Fibroblast of villous mesenchyme (primary cell): ENCODE measurements at places on chromosomes 12 and 14.

DNA sequence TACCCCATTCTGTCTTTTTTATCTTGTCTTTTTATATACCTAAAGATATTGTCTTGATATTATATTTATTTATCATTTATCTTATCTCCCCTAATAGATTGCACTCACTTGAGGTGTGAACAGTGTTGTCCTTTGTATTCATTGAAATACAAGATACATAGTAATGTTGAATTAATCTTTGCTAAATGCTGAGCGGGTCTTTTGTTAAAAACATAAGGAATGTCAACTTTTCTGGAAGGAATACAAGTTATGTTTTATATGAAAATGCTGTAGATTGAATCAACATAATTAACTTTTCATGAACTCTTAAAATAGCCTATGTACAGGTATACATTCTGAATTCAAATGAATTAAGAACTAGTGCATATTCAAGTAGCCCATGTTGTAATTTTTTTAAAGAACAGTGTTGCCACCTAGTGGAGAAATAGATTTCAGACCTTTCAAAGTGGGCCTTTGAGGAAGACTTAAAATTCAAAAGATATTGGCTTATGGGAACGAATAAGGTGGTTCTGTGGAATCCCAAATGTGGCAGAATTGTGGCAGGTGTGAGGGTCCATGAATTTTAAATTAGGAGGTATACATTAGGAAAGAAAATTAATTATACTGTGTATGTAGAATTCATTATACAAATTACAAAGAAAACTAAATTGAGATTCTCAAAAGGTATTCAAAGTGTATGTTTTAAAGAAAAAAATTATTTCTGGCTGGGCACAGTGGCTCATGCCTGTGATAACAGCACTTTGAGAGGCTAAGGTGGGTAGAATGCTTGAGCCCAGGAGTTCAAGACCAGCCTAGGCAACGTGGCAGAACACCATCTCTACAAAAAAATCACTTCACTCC is 19.1 kb downstream of the BBOF1 start:
- peak; percentile 75 for DNase-seq

DNA sequence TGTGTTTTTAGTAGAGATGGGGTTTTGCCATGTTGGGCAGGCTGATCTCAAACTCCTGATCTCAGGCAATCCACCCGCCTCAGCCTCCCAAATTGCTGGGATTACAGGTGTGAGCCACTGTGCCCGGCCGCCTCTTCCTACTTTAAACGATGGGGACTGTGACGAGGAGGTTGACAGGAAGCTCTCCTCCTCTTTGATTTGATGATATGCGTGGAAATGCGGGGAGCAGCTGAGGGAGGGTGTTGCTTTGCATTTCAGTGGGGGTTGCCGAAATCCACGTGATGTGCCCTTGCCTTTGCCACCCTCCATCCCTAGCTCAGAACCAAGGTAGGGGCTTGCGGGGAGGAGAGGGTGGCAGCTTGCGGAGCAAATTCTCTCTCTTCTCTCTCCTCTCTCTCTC is 189.6 kb downstream of the AACS start:
- DNase-seq: no peak

GRCh38 chr12:82919388-82920054 is 232.8 kb downstream of the TMTC2 start:
- no peak for DNase-seq

GRCh38 chr14:52269100-52269499 is 1.6 kb downstream of the PTGDR start:
- no peak for DNase-seq

GRCh38 chr12:92412856-92413255 is 267.2 kb upstream of the BTG1 start:
- DNase-seq: no peak

DNA sequence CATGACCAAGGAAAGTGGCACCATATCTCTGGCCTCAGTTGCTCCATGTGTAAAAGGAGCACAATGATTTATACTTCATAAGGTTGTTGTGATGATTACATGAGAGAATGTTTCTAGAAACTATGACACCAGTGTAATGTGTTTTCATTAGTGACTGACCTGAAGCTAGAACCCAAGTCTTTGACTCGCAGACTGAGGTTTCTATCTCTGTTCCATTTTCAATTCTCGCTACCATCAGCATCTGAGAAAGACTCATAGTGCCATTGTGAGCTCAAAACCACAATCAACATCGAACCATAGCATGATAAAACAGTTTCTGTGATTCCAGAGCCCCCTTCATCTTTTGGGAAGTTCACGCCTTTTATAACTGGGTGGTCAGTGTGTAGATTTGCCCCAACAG is 53.8 kb downstream of the STAB2 start:
- DNase-seq: no peak

- no peak for DNase-seq
Measured at GRCh38 chr12:66775871-66776270, 97.0 kb upstream of the GRIP1 start.

DNA sequence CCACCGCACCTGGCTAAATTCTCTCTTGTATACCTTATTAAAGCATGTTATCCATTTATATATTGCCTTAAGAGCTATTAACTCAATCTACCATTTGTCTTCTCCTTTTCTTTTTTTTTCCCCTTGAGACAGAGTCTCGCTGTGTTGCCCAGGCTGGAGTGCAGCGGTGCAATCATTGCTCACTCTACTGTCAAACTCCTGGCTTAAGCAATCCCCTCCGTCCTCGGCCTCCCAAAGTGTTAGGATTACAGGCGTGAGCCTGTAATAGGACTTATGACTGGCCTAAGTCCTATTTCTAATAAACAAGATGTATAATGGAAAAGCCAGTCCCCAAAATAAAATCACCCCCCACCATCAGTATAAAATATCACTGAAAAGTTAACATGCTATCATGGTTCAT is 14.4 kb downstream of the SNX6 start:
- no peak for DNase-seq

GRCh38 chr12:12171991-12172511 is 94.8 kb downstream of the LRP6 start:
- DNase-seq: peak; percentile 69

DNA sequence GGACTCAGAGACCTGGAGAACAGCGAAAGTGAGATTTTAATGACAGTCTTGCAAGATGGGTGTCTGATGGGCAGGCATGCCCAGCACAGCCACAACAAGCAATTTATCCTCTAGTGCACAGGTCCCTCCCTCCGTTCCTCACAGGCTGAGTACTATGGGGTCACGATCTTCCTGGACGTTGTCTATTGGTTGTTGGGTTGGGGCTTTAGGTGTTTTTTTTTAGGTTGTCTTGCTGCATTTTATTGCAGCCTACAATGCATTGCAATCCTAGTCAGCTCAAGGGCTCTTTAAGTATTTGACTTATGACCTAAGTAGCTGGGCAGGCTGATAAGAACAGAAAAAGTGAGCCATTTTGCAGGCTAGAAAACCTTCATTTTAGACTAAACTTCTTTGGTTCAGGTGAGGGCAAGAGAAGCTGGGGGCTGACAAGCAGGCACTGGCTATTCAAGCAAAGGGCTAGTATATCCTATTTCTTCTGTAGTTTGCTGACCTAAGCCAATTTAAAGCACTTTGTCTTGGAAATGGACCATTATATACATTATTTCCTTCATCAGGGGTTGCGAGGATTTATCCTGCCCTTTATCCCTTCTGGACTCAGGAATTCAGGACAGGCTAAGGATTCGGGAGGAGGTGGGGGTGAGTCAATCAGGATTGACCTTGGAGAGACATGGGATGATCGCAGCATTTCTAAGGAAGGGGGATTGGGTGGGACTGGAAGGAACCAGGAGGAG is 6.0 kb downstream of the KRT7 start:
- DNase-seq: no peak

DNA sequence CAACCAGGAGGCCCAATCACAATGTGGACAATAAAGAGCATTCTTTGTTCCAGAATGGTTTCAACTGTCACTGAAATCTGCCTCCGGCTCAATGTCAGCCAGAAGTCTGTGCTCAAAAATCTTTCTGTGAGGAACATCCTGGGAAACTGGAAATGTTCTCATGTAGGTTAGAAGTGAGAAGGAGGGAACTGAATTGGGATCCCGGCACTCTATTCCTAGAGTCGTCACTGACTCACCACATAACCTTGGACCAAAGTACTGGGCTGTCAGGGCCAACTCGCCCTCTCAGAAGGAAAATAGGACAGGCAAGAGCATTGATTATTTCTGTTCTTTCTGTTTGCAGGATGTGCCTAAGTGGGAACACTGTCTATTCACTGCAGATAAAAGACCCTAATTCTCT is 57.6 kb downstream of the PRKAB1 start:
- DNase-seq: no peak

- DNase-seq: no peak
Measured at GRCh38 chr14:95651028-95651427, 35.2 kb upstream of the TCL1B start.

GRCh38 chr12:50053583-50053982 is 3.8 kb upstream of the ASIC1 start:
- no peak for DNase-seq

DNA sequence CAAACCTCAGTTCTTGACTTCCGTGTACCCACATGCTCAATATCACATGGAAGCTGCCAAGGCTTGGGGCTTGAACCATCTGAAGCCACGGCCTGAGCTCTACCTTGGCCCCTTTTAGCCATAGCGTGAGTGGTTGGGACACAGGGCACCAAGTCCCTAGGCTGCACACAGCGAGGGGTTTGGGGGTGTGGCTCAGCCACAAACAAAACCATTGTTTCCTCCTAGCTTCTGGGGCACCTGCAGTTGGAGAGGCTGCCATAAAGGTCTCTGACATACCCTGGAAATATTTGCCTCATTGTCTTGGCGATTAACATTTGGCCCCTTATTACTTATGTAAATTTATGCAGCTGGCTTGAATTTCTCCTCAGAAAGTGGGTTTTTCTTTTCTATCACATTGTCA is 628.6 kb downstream of the NRXN3 start:
- no peak for DNase-seq

GRCh38 chr14:101133068-101133467 is 229.5 kb upstream of the RTL1 start:
- no peak for DNase-seq

DNA sequence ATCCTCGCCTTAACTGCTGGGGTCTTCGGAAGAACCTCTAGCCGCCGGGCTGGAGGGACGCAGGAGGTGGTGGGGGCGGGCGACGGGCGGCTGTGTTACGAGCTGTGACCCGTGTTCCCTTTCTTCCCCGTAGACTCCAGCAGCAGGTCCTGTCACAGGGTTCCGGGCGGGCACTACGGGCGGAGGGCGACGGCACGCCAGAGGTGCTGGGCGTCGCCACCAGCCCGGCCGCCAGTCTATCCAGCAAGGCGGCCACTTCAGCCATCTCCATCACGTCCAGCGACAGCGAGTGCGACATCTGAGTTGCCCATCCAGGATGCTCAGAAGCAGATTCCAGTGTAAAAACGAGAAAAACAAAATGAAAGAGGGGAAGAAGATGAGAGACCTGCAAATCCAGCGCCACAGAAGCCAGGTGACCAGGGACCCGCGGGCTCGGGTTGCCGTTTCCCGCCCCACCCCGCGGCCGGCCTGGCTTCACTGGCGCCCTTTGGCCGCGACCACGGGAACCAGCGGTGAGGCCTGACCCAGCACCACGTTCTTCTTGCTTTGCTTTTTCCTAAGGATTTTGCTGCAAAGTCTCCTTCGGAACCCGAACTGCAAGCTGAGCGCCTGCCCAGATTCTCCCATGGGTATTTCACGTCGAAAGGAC is 2.1 kb downstream of the SIX6 start:
- DNase-seq: no peak

DNA sequence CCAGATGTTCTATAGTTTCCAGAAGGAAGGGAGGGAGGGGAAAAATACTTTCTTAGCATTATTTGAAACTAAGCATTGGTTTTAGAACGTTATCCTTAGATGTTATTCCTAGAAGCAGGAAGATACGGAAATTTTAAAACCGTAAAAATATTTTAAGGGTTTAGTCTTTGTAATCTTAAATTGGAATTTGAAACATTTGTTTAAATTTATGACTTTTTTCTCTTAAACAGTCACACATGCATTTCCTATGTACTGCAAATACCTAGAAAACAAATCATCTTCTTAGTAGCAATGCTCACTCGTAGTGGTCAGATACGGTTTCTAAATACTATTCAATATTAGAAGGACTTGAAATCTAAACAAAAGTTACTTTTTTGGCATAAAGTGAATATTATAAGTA is 282.0 kb downstream of the ERC1 start:
- no peak for DNase-seq

DNA sequence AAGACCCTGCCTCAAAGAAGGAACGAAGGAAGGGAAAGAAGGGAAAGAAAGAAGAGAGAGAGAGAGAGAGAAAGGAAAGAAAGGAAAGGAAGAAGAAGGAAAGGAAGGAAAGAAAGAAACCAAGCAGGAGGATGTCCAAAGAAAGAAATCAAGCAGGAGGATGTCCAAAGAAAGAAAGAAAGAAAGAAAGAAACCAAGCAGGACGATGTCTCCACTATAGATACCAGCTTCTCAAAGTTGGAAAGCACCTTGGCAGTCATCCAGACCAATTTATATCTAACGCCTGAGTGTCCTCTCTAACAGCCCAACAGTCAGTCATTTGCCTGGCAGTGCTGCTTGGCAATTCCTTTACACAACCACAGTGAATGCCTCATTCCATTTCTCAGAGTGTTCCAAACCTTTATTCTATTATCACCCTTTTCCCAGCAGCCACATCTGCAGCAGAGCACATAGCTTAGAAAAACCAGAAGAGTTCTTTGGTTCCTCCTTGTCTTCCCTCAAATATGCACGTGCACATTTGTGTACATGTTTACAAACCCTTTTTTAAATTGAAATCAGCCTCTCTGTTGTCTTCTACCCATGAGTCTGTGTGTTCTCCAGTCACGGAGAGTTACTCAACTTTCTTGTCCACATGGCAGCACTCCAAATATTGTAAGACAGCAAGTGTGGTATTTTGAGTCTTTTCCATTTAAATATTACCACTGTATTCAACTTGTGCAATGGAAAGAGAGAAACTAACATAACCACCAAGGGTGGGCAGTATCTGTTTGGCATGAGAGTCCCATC is 138.4 kb downstream of the STXBP6 start:
- peak; percentile 86 for DNase-seq

DNA sequence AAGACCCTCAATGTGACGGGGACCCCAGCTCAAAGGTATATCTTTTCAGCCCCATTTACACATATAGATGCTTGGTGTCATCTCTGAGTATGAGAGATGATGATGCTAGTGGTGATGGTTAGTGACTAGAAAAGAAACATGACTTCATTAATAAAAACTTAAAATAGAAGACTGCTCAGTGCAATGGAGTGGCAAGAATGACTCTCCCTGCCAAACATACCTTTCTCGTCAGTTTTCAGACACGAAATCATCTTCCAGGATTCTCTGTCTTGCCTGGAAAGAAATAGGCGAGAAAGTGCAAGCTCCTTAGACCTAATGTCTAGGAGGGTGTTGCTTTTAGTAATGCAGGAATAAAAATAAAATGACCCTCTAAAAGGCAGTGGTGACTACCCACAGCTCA is 71.7 kb downstream of the TPH2 start:
- no peak for DNase-seq

GRCh38 chr14:94897561-94897960 is 127.6 kb upstream of the GSC start:
- DNase-seq: no peak

DNA sequence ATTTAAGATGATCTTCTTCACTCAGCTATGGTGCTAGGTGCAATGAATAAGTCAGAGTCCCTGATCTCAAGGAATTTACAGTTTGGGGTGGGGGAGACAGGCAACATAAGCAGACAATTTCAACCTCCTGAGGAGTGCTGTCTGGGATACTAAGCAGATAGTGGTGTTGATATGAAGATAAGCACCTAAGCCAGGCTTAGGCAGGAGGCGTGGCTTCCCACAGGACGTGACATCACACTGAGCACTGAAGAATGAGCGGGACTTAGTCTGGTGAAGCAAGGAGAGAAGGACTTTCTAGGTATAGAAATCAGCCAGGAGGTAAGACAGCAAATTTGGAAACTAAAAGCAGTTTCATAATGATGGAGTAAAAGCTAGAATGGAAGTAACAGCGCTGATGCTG is 6.8 kb downstream of the PRPH start:
- peak; percentile 61 for DNase-seq

- no peak for DNase-seq
Measured at GRCh38 chr12:93094988-93095737, 166.1 kb upstream of the EEA1 start.
